Activated CD8-positive, alpha-beta memory T cell treated with anti-CD3 and anti-CD28 coated beads for 4 hours (primary cell): ENCODE measurements at places on chromosomes 6 and 20.

DNA sequence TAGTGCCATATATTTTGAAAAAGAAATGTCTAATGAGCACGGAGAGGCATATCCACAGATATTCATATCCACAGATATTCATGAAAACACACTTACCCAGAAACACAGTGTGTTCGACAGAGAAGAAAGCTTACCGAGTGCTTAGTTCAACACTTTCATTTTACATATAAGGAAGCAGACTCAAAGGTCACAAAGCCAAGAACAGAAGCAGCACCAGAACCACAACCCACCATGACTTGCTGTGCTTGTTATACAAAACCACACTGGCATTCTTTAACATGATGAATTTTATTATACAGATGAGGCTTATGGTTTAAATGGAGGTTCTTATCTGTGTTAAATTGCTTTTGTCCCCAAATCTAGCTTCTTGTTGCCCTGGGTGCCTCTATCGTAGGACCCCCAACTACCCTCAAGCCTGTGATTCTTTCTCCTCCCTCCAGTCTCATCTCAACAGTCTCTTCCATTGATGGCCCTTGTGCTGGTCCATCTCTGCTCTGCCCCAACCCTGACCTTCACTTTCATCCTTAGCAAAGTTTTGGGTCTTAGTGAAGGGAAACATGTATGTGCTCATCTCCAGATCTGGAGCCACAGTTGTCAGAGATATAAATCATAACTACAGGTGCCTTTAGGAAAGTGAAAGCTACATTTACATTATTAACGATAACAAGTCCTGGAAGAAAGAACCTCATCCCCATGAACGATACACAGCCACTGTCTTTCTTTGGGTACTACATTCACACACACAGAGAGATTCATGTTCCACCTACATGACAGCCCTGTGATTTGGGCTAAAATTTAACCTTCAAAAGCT lies 40.0 kb downstream of the SF3B5 start:
- DNase-seq, result no peak

DNA sequence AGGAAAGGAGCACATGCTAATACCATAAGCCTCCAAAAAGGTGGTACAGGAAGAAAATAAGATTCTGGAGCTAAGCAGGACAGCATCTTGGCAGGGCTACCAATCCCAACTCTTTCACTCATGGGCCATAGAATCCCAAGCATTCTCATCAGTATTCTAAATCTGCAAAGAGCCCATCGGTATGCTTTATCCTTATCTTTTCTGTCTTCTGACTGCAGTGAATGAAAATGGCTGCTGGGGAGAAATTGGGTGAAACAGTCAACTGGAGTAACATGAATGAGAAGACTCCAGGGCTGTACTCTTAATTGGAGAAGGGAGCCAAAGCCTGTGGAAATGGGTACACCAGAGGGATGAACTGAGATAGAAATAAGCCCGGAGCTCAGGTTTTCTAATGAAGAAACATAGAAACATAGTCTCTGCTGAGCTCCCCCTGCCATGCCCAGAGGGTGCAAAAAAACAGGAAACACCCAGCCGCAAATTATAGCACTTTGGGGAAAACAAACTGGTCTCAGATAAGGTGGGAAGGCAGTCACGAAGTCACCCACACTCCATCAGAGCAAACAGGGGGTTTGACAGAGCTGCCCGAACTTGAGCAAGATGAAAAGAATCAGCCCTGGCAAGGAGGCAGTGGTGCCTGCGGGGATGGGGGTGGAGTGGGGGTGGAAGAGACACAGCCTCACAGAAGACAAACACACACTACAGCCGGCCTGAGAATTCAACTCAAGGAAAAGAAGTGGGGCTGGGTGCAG lies 35.4 kb upstream of the E2F3 start:
- DNase-seq, result peak; percentile 24

DNA sequence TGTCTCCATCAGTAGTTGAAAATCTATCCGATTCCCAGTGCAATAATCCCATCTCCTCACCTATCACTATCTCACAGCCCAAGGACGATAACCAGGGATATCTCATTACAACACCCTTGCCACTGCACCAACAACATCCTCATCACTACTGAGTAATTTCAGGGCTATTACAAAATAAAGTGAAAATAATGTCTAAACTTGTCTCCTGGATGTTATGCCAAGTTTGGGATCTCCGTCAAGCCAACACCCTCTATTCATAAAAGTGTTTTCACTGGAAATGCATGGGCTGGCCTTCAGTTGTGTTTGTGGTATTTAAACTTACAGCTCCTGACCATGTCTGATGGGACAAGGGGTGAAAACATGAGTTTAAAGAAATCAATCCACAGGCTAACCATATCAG lies 42.0 kb upstream of the STMND1 start:
- no peak for DNase-seq

GRCh38 chr20:37989601-37990295 lies 43.5 kb downstream of the TTI1 start:
- no peak for DNase-seq

- no peak for DNase-seq
Measured at GRCh38 chr20:53706466-53707370, 113.1 kb upstream of the ZNF217 start.

DNA sequence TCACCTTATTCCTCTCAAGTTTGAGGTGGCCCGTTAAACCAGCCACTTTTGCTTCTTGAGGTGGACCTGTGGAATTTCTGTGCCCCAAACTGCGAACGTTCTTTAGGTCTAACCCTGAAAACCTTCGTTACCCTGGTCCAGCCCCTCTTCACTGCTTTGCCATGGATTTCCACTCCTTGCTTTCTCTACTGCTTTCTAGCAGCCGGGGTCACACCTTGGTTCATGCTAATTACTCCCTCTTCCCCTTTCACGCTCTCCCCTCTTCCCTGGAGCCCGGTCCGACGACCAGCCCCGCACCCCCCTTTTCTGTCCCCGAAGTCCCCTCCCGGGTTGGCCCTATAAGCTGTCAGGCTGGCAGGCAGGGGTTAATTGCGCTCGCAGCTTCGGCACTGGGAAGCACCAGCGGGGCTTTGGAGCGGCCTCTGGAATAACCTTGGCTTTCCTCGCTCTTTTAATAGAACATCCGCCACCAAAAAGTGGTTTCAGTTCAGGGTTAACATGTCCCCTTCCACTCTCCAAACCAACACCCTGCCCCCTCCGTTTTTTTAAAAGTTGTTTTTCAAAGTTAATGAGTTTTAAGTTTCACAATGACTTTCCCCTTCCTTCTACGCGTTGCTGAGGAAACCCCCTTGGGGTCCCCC lies 1.4 kb upstream of the HIVEP1 start:
- no peak for DNase-seq

- no peak for DNase-seq
Measured at GRCh38 chr6:139448051-139448649, 73.7 kb upstream of the CITED2 start.
